ENCODE measurements at places on chromosomes 4 and X.
A peak's percentile ranks its signal among the peaks of the same experiment; 100 is the strongest.

DNA sequence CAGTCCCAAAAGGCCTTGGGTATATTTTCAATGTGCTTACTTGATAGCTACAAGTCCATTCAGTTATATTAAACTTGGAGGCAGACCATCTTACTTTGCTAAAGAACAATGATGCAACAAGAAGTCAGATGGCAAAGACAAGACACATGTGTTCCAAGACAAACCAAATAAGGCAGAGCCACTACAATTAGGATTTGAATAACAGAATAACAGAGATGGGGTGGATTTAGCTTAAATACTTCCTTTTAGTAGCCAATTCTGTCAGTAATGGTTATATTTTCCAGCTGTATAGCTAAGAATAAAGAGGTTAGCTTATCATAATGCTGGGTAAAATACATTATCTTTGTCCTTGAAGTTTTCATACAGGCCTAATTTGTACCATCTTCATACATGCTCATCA is 37.7 kb upstream of the FRAS1 start:
- DNase-seq: no peak

DNA sequence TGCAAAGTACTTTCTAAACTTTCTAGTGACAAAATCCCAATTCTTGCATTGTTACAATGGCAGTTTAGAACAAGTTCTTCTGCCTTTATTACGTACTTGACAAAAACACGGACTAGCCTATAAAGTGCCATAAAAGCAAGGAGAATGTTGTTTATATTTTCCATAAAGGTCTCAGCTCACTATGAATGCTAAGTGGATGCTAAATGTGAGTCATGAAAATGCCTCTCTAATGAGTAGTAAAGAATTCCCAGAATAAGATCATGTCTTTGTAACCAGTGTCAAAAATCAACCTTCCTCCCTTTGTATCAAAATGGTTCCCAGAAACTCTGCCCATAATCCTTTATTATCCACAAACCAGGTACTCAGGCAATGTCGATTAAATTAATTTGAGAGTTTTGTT is 539.8 kb upstream of the SLIT2 start:
- DNase-seq: no peak

- DNase-seq: peak; percentile 49
These were observed 5.9 kb downstream of the ZFYVE28 start for GRCh38 chr4:2412534-2412884.

- DNase-seq: no peak
These were observed 2.6 kb downstream of the ARHGAP24 start for GRCh38 chr4:85477534-85477933.

- peak; percentile 43 for DNase-seq
These were observed 54.4 kb downstream of the VGLL1 start for GRCh38 chrX:136586386-136586785.

- no peak for DNase-seq
These were observed 41.2 kb downstream of the FRYL start for GRCh38 chr4:48738856-48739255.

DNA sequence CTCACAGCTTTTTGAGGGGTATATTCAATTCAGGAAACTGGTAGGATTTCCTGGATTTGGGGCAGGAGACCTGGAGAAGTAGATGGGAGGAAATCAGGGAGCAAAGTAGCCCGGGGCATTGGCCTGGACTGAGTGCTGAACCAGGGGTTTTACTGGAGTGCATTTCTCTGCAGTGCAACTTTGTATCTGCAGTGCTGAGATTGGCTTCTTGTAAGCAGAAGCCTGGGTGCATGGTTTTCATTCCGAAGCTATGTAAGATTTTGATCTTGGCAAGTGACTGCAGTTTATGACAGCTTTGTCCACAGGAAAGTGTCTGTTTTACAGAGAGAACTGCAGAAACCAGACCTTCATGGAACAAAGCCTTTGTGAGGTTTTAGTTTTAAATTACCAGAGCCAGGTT is 158.3 kb downstream of the SPCS3 start:
- no peak for DNase-seq

- no peak for DNase-seq
These were observed 631.0 kb upstream of the SPANXN1 start for GRCh38 chrX:144616317-144616716.

DNA sequence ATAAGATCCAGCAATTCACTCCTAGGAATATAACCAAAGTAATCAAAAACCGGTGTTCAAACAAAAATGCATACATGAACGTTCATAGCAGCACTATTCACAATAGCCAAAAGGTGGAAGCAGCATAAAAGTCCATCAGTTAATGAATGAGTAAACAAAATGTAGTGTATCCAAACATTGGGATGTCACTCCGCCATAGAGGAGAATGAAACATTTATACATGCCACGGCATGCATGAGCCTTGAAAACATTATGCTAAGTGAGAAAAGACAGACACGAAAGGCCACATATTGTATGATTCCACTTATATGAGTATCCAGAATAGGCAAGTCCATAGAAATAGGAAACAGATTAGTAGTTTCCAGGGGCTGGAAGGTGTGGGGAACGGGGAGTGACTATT is 11.0 kb upstream of the PDLIM3 start:
- no peak for DNase-seq

- no peak for DNase-seq
These were observed 29.6 kb downstream of the SMARCA1 start for GRCh38 chrX:129493643-129494042.

DNA sequence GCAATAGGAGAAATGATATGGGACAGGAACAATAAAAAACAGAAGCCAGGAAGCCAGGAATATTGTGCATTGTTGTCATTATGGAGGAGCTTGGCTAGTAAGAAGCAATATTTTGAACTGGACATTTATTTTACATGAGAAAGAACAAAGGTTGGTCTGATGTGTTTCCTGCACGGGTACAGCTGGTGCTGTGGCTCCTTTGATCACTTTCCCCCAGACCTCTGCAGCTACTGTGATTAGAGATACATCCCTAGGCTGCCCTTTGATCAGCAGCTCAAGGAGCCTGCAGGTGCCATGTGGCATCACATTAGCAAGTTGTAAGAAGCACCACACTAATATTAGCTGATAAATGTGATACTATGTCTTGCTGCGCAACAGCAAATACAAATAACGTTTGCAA is 2.5 kb downstream of the PDGFC start:
- peak; percentile 31 for DNase-seq
